ENCODE measurements at places on chromosomes 11 and 22. TPM values are rescaled to one million over a fixed set of nuclear protein-coding genes. Genes with fewer than 3 reads are reported as not detected.

Gene ADM
- 91.3 TPM for polyA plus RNA-seq

Gene TRIM49D2
- polyA plus RNA-seq, result not detected

Gene MUC5AC
- polyA plus RNA-seq, result 0.18 TPM

Gene TNNT3
- not detected for polyA plus RNA-seq

Gene GNAZ
- 2.1 TPM for polyA plus RNA-seq

Gene SART1
- polyA plus RNA-seq, result 52.8 TPM

Gene TRIM49
- polyA plus RNA-seq, result not detected

Gene PRMT3
- polyA plus RNA-seq, result 32.4 TPM

Gene C11orf52
- polyA plus RNA-seq, result not detected

Gene TEF
- 1.1 TPM for polyA plus RNA-seq

Gene FEN1
- polyA plus RNA-seq, result 105 TPM

Gene PANX2
- polyA plus RNA-seq, result 4.3 TPM
